ENCODE measurements at places on chromosomes 2 and 18.

- DNase-seq, result no peak
Measured at GRCh38 chr2:125167820-125168219, 1142.7 kb downstream of the CNTNAP5 start.

DNA sequence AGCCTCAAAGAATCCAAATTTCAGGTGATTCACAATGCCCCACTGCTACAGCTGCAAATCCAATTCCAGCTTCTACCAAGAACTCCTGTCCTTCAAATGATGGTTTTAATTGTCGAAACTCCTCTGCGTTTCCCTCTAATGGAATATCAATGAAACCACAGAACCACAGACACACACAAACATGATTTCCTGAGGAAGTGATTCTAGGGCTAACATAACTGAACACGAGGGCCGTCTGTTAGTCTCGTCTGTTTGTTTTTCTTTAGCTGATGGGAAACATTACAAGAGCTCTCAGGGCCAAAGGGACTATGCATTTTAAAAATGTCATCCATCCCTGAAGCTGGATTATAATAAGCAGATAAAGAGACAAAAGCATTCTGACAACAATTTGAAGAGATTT is 59.4 kb downstream of the RNF152 start:
- no peak for DNase-seq

DNA sequence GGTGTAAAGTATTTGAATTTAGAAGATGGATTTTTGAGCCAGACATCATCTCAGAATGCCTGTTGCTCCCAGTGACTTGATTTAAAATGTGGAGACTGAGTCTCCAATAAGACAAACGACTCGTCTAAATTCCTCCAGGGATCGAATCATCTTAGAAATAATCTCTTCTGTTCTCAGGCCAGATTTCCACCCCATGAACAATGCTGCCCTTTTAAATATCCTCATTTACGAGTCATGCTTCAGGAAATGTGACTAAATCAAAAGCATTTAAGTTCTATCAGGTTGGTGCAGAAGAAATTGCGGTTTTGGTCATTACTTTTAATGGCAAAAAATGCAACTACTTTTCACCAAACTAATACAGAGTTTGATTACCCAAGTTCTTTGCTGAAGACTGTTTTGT is 684.6 kb upstream of the SOX11 start:
- DNase-seq, result no peak

DNA sequence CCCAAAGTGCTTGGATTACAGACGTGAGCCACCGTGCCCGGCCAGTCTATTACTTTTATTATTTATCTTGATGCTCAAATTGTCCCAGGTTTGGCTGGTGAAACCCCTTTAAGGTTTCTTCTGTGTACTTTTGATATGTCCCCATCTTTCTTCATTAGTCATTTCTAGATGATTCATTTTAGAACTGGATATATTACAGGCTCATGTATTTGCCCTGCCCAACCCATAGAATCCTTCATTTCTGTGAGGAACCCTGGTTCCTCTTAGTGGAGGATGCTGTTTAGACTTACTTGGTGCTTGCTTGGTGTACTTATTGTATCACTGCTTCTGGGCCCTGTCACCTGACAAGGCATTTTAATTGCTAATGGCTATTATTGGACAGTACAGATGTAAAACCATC is 40.1 kb downstream of the KCMF1 start:
- no peak for DNase-seq

DNA sequence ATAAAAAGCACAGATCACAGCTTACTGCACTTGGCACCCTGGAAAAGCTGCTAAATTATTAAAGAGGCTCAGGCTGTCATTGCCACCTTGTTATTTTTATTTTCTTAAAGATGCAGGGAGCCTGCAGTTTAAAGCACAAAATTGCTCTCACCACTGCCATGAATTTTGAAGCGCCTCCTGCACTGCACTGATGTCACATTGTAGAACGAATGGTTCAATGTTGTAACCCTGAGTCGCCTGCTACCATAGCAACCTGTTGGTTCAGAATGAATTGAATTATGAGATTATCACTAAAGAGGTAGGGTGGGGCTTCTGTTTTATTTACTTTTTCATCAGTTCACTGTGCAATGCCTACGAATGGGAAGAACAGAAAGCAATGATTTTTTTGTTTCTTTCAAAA is 16.5 kb downstream of the SCG2 start:
- DNase-seq, result no peak
